ENCODE measurements at places on chromosomes 7 and 10. TPM values are rescaled to one million over a fixed set of nuclear protein-coding genes. Genes with fewer than 3 reads are reported as not detected.

Gene TMEM270
- not detected for total RNA-seq

Gene RAPGEF5
- total RNA-seq: 9.7 TPM

Gene FAM237B
- not detected for total RNA-seq

Gene CH25H
- total RNA-seq: not detected

Gene LDB3
- 0.31 TPM for total RNA-seq

Gene PDAP1
- 128 TPM for total RNA-seq

Gene DNAJC12
- total RNA-seq: 5.9 TPM

DNA sequence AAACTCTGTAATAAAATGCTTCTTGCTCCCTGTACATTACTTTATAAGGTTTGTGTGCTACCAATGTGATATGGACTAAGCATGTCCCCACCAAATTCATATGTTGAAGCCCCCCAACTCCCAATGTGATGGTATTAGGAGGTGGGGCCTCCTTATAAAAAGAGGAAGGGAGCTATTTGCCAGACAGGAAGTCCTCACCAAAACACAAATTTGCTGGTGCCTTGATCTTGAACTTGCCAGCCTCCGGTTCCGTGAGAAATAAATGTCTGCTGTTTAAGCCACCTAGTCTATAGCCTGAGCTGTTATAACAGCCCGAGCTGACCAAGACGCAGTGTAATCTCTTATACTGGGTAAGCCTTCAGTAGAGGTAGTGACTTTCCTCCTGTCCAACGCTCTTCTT is 114.5 kb downstream of the INHBA start:
- H3K4me3 ChIP-seq: no peak overlapping the region
- H3K27me3 ChIP-seq: no peaks in the 10 kb centered on the region
- DNase-seq: no peak
- no peaks in the 10 kb centered on the region for H3K4me1 ChIP-seq
- no peaks in the 10 kb centered on the region for H3K36me3 ChIP-seq

DNA sequence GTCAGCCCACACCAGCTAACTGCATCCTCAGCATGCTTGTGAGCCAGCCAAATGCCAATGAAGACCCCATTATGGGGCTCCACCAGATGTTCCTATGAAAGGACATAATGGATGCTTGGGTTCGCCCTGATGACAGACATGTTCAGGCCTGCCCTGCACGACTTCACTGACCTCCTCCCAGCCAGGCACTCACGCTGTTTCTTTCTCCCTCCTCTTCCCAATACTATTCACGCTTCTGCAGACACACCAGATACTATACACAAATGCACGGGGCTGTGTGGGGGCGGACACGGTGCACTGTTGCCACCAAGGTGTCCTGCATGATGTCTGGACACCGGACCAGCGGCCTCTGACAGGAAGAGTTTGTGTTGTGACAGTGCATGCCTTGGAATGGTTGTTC is 284.2 kb downstream of the PRPF18 start:
- H3K27me3 ChIP-seq: no peaks in the 10 kb centered on the region
- H3K4me1 ChIP-seq: no peaks in the 10 kb centered on the region
- no peak overlapping the region for H3K27ac ChIP-seq
- DNase-seq: no peak
- no peak overlapping the region for H3K4me3 ChIP-seq
- H3K36me3 ChIP-seq: no peaks in the 10 kb centered on the region

DNA sequence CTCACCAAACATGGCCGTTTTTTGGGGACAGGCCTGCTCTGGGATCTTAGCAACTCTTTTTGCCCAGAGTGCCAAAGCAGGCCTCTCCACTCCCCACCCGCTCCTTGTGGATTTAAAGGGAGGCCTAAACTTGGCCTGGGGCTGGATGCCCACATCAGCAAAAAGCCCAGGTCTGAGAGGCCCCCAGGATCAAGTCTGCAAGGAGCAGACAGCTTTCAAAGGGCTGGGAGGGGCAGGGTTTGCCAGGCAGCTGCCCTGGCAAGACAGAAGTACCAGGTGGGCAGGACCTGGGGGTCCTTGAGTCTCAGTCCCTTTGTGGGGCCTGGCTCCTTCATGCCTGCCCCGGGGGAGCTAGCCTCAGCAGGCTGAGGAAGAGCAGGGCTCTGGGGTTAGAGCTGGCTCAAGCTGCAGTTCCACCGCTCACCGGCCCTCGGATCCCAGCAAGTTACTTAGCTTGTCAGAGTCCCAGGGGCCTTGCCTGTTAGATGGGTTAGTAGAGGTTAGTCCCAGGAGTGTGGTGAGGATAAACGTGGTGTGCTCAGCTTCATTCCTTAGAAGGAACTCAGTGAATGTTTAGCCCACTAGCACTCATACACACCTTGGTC is 56.2 kb downstream of the ARHGAP22 start:
- H3K27me3 ChIP-seq: peaks cover 9% of the 10 kb centered on the region
- no peaks in the 10 kb centered on the region for H3K36me3 ChIP-seq
- no peak overlapping the region for H3K27ac ChIP-seq
- no peak overlapping the region for H3K4me3 ChIP-seq
- no peaks in the 10 kb centered on the region for H3K4me1 ChIP-seq

- H3K4me1 ChIP-seq: no peaks in the 10 kb centered on the region
- H3K27me3 ChIP-seq: peaks cover 10% of the 10 kb centered on the region
- no peak overlapping the region for H3K4me3 ChIP-seq
Measured at GRCh38 chr10:99057936-99058690, 177.5 kb downstream of the HPSE2 start.

DNA sequence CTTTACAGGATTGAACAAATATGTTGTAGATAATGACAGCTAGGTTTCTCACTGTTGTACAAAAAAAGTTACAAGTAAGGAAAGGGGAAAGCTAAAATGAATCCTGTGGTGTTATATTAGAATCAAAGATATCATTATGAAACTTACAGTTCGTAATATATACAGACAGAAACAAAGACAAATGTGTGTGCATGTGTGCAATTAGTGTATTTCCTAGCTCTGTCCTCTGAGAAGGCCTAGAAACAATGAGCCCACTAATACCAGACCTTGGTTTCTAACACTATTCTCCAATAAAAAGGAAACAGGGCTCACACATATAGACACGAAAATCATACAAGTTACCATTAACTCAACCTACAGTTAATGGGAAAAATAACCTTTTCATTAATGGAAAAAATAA is 8.0 kb downstream of the KDM7A start:
- peaks cover 14% of the 10 kb centered on the region for H3K4me1 ChIP-seq
- no peak overlapping the region for H3K27ac ChIP-seq
- H3K4me3 ChIP-seq: no peak overlapping the region
- no peaks in the 10 kb centered on the region for H3K27me3 ChIP-seq

- no peak overlapping the region for H3K27ac ChIP-seq
- no peaks in the 10 kb centered on the region for H3K36me3 ChIP-seq
- no peak for DNase-seq
- no peak overlapping the region for H3K4me3 ChIP-seq
Measured at GRCh38 chr10:95297402-95297801, 6.6 kb upstream of the PDLIM1 start.

DNA sequence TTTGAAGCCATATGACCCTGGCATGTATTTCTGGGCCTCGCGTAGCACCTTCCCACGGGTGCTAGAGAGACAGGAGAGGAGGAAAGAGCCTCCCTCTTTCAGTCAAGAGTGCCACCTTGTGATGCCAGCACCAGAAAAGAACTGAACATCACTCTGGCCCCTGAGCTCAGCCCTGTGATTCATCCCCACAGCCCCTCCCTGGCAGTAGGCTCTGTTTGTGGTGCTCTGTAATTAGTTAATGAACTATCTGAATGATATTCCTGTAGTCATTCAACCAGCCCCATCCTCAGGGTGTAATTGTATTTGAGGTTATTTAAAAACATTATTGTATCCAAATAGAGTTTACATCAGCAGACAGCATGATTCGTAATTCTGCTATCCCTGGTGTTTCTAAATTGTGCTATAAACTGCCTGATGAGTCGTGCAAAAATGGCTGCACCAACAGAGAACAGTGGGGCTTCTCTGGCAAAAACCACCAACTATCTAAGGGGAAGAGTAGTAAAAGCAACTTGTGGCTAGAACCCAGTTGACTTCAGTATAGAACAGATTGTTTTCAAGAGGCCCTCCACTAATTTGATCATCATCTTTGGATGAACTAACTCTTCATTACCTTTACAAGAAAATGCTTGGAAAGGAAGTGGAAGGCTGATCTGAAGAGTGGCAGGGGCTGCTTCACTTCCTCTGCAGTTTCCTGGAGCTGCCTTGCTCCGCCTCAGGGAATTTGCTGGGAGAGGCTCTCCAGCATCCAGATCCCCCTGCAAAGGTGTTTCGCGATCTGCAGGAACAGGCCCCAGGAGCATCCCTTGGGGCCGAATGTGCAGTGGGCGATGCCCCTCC is 23.7 kb upstream of the TIAL1 start:
- no peak overlapping the region for H3K27ac ChIP-seq
- no peak overlapping the region for H3K4me3 ChIP-seq

DNA sequence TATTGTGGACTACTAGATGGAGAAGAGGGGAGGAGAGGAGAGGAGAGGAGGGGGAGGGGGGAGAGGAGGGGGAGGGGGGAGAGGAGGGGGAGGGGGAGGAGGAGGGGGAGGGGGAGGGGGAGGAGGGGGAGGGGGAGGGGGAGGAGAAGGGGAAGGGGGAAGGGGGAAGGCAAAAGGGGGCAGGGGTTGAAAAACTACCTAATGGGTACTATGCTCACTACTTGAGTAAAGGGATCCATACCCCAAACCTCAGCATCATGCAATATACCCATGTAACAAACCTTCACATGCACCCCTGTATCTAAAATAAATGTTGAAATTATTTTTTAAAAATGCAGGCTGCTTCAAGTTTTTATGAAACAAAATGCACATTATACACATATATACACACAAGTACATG is 15.1 kb upstream of the LMOD2 start:
- no peak overlapping the region for H3K4me3 ChIP-seq
- H3K4me1 ChIP-seq: peaks cover 29% of the 10 kb centered on the region
- DNase-seq: no peak
- H3K27ac ChIP-seq: no peak overlapping the region

GRCh38 chr7:645606-646005 is 80.9 kb upstream of the DNAAF5 start:
- no peak for DNase-seq
- H3K36me3 ChIP-seq: peaks cover 17% of the 10 kb centered on the region
- no peaks in the 10 kb centered on the region for H3K4me1 ChIP-seq
- H3K4me3 ChIP-seq: no peak overlapping the region
- no peak overlapping the region for H3K27ac ChIP-seq

DNA sequence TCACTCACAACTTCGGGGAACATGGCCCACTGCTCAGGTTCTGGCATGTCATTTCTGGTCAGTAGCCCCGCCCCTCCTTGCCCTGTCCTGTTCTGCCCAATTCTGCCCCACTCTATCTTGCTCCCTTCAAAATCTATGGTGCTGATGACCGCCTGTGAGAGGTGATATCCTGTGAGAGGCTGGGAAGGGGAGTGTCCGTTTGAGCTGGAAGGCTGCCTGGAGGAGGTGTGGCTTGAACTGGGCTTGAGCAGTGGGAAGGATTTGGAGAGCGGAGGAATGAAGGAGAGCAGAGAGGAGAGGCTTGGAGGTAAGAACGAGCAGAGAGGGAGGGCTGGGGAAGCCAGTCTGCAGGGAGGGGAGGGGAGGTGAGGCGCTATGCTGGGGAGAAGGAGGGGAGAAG is 145.3 kb downstream of the RPS24 start:
- H3K4me3 ChIP-seq: no peak overlapping the region
- no peak for DNase-seq
- no peaks in the 10 kb centered on the region for H3K36me3 ChIP-seq

DNA sequence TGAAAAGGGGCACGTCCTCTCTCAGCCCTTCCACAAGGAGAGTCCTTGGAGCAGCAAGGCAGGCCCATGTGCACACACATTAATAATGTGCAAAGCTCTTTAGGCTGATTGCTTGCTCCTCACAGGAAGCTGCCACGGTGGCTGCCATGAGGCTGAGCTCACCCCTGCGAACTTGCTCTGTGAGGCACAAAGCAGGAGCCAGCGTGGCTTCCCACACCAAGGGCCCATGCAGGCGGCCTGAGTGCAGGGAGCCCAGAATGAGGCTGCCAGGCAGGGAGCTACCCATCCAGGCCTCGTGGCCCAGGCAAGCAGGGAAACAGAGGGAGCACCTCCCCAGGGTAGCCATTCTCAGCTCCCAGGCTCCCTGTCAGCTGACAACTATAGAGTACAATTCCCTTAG is 242.9 kb downstream of the GRID1 start:
- DNase-seq: no peak
- peaks cover 14% of the 10 kb centered on the region for H3K27me3 ChIP-seq

DNA sequence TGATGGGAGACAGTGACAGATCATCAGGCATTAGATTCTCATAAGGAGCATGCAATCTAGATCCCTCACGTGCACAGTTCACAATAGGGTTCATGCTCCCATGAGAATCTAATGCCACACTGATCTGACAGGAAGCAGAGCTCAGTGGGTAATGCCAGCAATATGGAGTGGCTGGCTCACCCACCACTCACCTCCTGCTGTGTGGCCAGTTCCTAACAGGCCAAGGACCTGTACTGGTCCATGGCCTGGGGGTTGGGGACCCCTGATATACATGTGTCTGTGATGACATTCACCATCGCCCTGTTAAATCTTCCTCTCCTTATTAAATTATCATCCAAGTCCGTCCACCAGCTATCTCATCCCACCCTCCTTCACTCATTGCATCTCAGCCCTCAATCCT is 118.4 kb downstream of the TEX36 start:
- DNase-seq: no peak
- H3K27me3 ChIP-seq: peaks cover 8% of the 10 kb centered on the region
- no peak overlapping the region for H3K27ac ChIP-seq
- no peaks in the 10 kb centered on the region for H3K4me1 ChIP-seq
- no peak overlapping the region for H3K4me3 ChIP-seq

DNA sequence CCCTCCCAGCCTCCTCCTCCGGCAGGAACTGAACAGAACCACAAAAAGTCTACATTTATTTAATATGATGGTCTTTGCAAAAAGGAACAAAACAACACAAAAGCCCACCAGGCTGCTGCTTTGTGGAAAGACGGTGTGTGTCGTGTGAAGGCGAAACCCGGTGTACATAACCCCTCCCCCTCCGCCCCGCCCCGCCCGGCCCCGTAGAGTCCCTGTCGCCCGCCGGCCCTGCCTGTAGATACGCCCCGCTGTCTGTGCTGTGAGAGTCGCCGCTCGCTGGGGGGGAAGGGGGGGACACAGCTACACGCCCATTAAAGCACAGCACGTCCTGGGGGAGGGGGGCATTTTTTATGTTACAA is 83.3 kb downstream of the PAX2 start:
- peaks cover 48% of the 10 kb centered on the region for H3K27me3 ChIP-seq
- no peak for DNase-seq
- peaks cover 17% of the 10 kb centered on the region for H3K4me1 ChIP-seq
- H3K27ac ChIP-seq: no peak overlapping the region
